ENCODE measurements at places on chromosomes 5 and 9. TPM values are rescaled to one million over a fixed set of nuclear protein-coding genes. Genes with fewer than 3 reads are reported as not detected.

Gene NR2F1-AS1
- 9.3 TPM for total RNA-seq

Gene RASEF
- total RNA-seq, result 0.28 TPM

GRCh38 chr5:1662559-1663085 is 137.0 kb downstream of the MRPL36 start:
- peak; percentile 38 for DNase-seq

GRCh38 chr5:93579692-93580062 is 1.3 kb downstream of the NR2F1-AS1 start:
- peak; percentile 69 for DNase-seq

GRCh38 chr5:73529081-73529480 is 30.8 kb downstream of the BTF3 start:
- no peak for DNase-seq

GRCh38 chr5:135743705-135744411 is 90.6 kb upstream of the SLC25A48 start:
- DNase-seq, result no peak

- DNase-seq, result no peak
Measured at GRCh38 chr5:79011869-79012268, 26.8 kb upstream of the ARSB start.

DNA sequence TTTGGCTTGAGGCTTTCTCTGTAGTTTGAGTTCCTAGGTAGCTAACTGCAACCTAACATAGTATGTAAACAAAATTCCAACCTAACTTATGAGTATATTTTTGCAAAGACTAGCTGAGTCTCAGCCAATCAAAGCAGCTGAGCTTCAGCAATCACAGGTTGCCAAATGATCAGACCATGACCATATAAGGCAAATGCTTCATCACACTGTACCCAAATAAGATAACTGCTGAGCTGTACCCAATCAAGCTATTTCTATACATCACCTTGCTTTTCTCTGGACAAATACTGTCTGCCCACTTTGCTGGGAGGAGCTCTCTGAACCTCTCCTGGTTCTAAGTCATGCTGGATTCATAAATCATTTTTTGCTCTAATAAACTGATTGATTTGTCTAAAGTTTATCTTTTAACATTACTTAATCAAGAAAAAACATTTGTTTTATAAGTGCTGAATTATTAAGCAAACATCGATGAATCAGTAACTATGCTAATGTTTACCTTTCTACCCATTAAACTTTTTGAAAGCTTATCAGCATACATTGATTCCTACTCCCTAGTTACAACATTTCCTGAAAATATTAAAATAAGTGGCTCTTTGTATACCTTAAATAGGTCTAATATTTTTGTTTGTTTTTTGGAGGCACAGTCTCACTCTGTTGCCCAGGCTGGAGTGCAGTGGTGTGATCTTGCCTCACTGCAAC is 129.7 kb upstream of the PCA3 start:
- DNase-seq, result no peak

DNA sequence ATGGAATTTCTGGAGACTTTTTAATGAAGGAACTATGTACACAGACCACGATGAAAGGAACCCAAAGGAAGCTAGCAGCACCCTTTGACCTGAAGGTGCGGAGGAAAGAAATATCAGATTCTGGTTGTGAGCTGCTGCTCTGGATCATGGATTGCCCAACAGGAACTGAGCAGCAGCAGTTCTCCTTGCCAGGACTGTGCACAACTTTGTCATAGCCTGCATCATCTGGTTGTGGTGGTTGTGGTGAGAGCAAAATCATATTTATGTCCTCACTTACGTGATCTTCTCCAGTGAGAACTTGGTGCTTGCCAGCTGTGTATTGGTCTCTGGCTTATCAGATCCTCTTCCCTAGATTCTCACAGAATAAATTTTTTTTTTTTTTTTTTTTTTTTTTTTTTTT is 70.7 kb upstream of the LPAR1 start:
- DNase-seq, result no peak

All from sigmoid colon (tissue), 7 donors.